ENCODE measurements at places on chromosomes 3 and 15. TPM values are rescaled to one million over a fixed set of nuclear protein-coding genes. Genes with fewer than 3 reads are reported as not detected.

- DNase-seq: no peak
These were observed 11.0 kb downstream of the PRKCD start for GRCh38 chr3:53171827-53172505.

DNA sequence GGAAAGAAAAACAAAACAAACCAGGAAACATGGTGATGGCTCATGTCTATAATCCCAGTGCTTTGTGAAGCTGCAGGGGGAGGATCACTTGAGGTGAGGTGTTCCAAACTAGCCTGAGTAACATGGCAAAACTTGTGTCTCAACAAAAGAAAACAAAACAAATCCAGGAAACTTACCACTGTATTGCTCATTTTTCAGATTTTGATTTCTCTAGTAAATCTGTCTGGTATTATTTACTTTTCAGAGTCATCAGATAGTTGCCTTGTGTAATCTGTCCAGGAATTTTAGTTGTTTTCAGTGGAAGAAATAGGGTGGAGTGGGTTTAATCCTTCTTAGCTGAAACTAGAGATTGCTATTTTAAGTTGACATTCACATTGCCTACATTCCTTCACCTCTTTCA, 91.8 kb upstream of the ALCAM start:
- no peak for DNase-seq

DNA sequence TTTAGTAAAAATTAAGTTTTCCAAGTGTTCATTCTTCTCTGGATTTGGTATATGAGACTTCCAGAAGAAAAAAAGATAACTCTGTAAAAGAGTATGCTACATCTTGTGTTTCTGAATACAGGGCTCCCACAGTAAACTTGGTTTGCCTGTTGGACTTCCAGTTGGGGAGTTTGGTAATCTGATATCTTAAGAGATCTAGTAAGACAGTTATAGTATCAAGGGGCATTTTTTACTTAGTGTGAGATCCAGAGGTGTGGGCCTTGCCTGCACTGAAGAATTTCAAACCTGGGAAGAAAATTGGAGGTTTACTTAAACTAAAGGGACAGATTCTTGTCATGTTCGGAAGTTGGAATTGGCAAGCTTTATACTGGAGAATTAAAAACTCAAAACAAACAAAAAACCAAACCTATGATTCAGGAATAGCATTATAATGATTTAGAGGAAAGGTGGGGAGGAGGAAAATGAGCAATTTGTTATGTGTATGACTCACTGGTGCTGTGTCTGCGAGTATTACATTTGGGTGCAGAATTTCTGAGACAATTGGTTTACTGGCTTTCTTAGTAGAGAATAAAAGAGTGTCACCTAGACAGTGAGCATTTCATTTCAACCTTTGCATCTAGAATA, 58.9 kb upstream of the ULK4 start:
- no peak for DNase-seq

DNA sequence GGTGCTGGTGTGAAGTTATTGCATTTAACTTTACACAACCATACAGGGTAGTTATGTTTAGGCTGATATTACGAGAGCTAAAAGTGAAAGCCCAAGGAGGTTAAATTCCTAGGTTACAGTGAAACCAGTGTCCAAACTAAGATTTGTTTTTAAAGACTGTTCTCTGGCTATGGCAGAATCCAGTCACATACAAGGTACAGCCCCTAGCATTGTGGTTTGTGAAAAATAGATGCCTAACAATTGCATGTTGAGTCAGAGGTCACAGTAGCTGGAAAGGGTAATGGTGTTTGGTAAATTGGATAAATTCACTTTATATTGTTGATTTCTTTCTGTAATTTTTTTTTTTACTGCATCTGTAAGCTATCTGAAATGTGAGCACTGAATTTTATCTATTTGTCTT, 614.6 kb upstream of the TBL1XR1 start:
- no peak for DNase-seq

DNA sequence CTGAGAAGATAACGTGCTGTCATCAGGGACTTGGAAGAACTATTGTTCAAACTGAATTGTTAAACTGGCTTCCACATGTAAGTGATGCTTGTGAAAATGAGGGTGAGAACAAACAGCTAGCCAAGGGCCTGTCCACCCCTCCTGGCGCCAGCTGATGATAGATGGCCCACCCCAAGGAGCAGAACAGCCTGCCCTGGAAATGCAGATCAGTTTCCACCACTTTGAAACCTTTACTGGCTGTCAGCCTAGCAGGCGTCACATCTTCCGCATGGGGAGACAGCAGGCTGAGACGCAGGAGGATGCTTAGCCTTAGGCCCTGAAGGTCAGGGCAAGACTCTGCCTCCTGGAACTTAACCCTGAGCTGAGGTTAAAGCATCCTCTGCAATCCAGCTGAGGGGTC, 6.4 kb upstream of the SLC51B start:
- DNase-seq: no peak

GRCh38 chr15:80185152-80185551, 32.4 kb downstream of the FAH start:
- DNase-seq: no peak

DNA sequence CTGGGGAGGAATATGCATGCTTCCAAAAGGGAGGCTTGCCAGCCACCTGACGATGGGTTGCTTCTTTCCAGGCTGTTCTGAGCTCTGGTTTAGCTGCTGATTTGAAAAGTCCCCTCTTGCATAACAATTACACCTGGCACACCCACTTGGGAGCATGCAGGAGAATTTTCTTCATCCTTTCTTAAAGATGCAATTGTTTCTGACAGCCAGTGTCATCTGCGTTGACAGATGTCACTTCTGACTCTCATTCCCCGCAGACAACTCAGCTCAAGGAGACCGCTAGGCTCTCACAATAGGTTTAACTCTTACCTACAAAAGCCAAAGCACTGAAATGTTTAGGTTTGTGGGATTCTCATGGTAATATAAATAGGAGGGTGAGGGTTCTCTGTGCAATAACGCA, 185.6 kb upstream of the SYNPR start:
- no peak for DNase-seq

DNA sequence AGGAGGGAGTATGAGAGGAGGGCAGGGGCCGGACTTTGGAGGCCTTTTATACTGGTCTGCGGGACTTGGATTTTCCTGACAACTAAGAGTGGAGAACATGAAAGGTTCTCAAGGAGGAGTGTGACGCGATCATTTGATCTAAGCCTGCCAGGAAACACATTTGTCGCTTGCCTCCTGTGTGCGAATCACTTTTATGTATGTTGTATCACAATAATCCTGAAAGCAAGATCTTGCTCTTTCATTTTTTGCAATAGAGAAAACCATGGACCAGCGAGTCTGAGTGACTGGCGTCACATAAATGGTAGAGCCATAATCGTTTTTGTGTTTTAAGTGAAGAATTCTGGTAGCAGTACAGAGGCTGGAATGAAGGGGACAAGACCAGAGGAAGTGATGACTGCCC, 100.7 kb downstream of the ARNT2 start:
- DNase-seq: no peak

DNA sequence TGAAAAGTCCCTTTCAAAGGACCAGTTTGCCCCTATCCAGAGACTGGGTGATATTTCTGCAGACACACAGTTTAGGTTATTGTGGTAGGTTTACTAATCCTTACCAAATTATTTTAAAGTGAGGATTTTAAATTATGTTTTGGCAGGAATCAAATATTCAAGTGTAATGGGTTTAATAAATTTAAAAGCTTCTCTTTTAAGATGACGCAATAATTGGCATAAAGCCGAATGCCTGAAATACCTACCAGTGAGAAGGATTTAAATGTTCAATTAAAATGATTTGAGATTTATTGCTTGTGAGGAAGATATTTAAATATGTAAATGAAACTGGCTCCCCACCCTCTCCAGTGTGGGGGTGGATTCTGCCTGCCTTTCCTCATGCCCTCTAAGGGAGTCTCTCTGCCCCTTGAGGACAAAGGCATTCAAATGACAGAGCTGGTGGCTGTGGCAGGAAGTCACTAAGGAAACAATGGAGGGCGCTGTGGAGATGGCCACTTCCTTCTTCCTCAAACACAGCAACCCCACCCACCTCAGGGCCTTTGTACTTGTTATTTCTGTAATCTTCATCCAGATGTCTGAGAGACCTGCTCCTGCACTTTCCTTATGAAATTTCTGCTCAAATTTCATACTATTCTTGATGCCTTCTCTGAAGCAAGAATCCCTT, 131.7 kb downstream of the TNIK start:
- no peak for DNase-seq

- DNase-seq: no peak
These were observed 1354.1 kb upstream of the EPHA6 start for GRCh38 chr3:95460274-95460673.

CSPG5 gene
- total RNA-seq: 0.48 TPM

GOLGA8K gene
- not detected for total RNA-seq

AMIGO3 gene
- total RNA-seq: not detected

PLA2G4D gene
- total RNA-seq: not detected

CHST13 gene
- total RNA-seq: not detected
